ENCODE measurements at places on chromosomes 5 and 9.
A peak's percentile ranks its signal among the peaks of the same experiment; 100 is the strongest.

DNA sequence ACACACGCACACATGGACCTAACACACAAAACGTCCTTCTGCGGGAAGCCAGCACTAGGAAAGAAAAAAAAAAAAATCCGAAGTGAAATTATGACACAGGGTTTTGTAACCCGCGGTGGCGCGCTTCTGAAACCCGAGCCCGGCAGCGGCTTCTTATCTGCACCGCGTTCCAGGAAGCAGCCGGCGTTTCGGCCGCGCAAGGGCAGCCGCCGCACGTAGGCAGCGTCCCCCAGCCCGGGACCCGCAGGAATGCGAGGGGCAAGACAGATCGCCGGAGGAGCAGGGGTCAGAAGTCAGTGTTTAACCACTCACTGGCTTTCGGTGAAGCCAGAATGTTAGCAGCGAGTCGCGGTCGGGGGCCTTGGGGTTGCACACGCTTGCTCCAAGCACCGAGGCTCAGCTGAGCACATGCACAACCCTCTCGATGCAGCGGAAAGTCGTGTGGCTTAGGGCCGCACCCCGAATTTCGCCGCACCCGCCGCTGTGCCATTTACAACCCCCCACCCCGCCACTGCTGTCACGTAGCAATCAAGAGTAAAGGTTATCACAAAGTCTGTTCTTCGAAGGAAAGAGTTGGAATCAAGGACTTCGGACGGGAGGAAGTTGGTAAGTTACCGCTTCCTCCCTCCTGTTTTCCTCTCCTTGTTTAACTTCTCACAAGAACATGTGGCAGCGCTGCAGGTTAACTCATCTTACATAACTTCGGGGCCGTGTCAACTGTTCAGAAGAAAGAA is 167.9 kb downstream of the AUH start:
- DNase-seq = peak; percentile 89

DNA sequence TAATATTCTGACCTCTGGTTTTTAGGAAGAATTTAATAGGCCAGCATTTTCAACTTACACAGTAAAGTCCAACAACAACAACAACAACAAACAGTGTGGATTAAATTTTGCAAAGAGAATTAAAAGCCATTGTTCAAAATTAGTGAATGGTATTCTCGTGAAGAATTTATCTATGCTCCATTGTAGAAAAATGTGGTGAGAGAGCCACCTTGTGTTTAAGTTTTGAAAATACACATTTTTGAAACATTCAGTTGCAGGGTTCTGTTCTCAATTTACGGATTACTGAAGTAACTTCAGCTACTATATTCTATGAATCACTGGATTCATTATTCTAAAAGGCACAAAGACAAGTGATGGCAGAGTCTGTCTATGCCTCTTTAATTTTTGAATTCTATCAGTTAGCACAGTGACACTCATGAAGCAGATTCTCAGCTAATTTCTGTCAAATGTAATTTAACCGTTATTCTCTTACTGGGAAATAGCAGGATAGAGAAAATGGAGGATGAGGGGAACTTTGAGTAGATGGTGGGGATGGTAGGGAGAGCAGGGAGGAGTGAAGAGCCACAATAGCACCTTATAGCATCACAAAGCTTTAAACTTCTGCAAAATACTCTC is 11.0 kb downstream of the CCDC152 start:
- DNase-seq = no peak

GRCh38 chr5:137412136-137412535 is 87.0 kb downstream of the SPOCK1 start:
- no peak for DNase-seq

DNA sequence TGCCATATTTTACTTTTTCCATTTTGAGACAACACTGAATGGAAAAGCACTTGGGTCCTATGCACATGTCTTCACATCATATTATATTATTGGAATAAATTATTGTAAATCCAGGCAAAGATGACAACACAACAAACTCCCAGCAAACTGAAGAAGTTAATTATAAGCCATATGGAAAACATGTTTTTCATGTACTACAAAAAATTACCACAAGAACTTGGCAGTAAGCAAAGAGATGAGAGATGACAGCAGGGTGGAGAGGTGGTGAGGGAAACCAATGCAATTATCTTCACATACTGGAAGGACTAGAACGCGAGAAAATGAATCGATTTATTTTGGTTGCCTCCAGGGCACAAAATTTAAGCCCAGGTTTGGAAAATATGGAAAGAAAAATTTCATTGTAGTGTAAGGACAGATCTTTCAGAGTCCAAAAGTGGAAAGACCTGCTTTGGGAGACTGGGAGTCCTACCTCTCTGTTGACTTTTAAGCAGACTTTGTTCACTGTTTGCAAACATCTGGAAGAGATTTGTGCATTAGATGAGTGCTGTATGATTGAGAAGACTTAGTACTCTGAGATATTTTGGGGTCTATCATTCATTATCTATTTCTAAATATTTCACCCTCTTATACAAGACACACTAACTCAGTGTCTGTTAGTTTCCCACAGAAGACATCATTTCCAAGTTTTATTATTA is 138.0 kb downstream of the TMEM232 start:
- no peak for DNase-seq

DNA sequence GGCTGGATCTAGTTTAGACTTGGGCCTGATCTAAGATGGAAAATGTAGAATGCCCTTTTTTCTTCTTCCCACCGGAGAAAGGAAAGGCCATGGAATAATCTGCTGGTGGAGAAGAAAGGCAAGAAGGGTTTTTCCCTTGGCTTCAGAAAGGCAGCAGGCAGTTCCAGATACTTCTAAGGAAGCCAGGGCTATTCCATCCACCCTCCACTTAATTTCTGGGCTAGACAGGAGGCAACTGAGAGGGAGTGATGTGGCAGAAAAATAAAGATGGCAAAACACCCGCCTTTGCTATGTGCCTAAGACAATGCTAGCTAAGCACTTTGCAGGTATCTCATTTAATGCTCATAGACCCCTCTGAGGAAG is 9.9 kb downstream of the MYOZ3 start:
- DNase-seq = no peak

DNA sequence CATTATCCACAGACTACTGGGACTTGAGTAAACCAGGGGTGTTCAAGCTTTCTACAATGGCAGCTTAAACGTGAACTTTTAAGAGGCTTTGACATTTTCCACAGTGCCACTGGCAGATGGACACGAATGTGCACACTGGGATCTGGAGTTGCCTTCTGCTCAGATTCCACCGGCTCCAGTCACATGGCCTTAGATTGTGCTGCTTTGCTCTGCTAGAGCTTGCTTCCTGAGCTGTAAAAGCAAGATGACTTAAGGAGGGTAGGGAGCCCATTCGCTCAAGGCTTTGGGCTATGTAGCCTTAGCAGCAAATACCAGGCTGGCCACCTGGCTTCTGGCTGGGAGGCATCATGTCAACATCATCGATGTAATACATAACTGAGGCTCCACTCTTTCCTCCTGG is 436.9 kb downstream of the MED10 start:
- DNase-seq = no peak

DNA sequence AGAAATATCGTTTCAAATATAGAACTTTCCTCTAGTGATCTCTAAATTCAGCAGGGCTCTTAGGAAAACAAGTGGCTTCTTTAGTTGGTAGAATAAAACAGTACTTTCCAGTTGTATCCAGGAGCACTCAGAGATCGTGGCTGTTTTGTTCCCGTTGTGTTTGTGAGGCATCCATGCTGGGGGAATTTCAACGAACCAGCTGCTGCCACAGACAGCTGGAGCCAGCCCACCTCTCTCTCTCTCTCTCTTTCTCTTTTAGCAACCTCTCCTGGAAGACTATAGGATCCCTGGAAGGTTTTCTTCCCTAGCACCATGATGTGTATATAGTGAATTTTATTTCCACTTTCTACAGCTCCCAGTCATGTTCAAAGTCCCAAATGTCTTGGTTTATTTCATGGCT is 1116.0 kb upstream of the SEMA6A start:
- no peak for DNase-seq

DNA sequence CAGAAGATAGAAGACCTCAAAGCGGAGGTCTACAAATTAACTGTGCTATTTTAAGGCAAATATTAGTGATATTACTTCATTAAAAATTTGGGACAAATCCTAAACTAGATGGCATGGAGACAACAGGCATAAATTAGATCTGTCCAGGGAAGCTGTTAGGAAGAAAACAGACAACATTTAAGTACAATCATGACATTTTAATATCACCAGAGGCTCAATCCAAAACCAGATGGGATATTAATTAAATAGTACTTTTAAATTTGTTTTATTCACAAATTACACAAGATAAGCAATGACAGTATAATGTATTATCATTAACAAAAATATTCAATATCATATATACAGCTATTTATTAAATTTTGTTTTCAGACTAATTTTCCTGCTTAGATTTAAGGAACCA is 161.1 kb downstream of the AP3B1 start:
- no peak for DNase-seq

- no peak for DNase-seq
These were observed 36.7 kb upstream of the GABBR2 start for GRCh38 chr9:98745470-98745869.

GRCh38 chr5:144267961-144268513 is 97.4 kb downstream of the KCTD16 start:
- DNase-seq = no peak

GRCh38 chr9:3367185-3367584 is 158.6 kb downstream of the RFX3 start:
- no peak for DNase-seq

DNA sequence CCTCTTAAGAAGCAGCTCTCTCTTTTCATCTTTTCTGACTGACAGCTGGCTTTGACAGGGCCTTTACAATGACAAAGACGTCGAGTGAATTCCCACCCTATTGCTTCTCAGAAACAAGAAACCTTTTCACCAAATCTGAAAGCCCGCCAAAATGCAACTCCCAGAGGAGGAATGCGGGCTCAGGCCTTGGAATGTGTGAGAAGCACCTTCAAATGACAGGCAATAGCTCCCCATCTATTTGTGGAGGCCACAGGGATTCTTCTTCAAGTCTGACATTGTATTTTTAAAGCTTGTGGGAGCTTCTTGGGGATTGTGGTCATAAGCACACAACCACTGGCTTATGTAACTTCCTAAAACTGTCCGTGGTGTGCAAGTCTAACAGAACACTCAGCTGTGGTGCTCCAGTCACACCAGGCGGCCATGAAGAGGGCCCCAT is 72.7 kb downstream of the DPYSL3 start:
- DNase-seq = no peak

DNA sequence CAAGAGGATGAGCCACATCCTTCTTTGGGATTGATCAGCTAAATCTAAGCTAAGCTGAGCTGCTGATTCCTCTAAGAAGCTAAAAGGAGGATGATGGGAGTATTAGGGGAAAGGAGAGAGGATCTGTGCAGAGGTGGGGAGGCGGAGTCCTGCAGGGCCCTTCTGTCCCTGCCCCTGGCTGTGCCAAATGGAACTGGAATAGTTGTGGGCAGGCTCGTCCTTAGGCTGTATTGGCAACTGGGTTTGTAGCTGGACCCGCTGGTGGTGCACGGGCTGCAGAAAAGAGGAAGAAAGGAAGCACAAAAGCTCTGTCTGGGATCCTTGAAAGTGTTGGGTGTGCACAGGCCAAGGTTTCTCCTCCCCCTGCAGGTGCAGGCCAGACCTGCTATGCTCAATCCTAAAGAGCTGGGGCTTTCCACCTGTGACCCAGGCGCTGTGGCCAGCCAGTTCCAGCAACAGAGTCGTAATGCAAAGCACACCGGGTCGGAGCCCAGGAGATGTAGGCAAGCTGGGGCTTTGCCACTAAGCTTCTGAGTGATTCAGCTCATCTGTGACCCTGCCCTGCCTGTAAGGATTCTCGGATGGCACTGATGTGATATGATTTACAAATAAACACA is 9.8 kb downstream of the CLTB start:
- DNase-seq = no peak

DNA sequence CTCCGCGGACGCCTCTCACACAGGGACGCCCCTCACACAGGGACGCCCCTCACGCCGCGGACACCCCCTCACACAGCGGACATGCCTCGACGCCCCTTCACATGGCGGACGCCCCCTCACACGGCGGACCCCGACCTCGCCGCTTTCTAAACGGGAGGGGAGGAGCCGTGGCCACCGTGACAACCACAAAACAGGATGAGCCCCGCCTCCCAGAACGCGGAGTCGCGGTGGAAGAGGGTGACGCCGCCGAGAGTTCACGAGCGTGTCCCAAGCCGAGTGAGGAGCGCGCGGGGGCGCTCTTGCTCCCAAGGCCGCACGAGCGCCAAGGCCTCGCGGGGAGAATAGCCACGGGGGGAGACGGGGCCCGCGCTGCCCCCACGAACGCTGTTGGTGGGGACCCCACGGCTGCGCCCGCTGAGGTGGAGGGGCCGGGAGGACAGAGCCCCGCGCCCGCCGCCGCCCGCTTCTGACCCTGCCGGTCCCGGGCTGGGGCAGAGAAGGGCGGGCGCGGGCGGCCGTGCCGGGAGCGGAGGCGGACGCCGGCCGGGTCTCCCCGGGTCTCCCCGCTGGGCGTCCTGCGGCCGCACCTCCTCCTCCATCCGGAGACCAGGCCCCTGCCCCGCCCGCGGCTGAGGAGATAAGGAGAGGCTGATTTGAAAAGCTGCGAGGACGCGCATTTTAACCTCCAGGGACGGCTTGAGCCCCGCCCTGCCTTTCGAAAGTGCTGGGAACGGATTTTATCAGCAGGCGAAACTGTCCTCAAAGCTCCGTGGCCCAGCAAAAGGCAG is 3.9 kb upstream of the NKD2 start:
- DNase-seq = peak; percentile 48

GRCh38 chr9:136284311-136284710 is 19.6 kb downstream of the CCDC187 start:
- DNase-seq = no peak

GRCh38 chr5:84131372-84131771 is 253.3 kb downstream of the EDIL3 start:
- DNase-seq = no peak

GRCh38 chr9:85212209-85212608 is 529.5 kb downstream of the AGTPBP1 start:
- no peak for DNase-seq

DNA sequence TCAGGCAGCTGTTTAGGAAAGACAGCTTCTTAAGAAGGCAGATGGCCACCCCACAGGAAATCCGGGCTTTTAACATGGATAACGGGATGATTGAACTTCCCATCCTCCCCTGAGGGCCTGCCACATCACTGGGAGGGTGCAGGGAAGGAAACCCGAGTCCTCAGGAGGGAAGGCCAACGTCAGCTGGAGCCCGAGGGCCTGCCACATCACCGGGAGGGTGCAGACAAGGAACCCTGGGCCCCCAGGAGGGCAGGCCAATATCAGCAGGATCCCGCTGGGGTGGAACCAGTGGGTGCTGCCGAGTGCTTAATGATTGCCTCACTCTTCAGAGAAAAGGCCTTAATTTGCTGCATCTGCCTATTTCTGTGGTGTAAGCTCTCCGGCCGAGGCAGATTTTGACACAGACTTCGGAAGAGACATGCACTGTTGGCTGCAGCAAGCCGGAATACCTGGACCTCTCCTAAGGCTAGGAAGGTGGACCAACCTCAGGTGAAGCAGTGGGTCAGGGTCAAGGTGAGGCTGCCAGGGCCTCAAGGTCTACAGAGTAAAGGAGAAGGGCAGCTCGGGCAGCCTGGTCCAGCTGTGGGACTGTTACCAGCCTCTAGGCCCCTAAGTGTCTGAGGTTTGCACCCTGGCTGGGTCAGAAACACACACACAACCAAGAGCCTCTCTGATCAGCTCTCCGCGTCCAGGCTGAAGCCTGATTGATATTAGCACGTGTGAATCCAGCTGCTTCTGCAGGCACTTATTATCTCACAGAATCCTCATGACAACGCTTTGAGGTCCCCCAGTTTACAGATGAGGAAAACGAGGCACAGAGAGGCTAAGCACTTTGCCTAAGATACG is 14.8 kb upstream of the COL5A1 start:
- DNase-seq = no peak

All from activated naive CD8-positive, alpha-beta T cell treated with anti-CD3 and anti-CD28 coated beads, Interleukin-2, amount 50 U/mL, for 24 hours (primary cell).